ENCODE measurements at places on chromosomes 2 and 18. TPM values are rescaled to one million over a fixed set of nuclear protein-coding genes. Genes with fewer than 3 reads are reported as not detected.

DNA sequence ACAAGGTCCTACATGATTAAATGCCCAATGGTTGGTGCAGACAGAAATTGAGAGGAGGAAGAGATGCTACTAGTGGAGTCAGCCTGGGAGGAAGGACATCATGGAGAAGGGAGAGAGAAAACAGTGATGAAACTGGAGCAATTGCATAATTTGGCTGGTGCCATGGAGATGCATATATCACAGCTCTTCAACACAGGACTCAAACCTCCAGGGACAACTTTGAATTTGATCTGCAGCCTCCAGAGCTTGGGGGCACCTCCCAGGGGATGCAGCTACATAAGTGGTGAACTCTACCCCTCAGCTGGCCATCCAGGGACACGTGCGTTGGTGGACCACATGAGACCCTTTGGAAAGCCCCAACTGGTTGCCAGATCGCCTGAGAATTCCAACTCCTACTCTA is 80.4 kb downstream of the CTAGE1 start:
- DNase-seq = no peak

GRCh38 chr2:10053351-10053750 is 10.0 kb downstream of the KLF11 start:
- DNase-seq = no peak

- no peak for DNase-seq
Observed at GRCh38 chr18:13278062-13278630, 59.6 kb downstream of the LDLRAD4 start.

DNA sequence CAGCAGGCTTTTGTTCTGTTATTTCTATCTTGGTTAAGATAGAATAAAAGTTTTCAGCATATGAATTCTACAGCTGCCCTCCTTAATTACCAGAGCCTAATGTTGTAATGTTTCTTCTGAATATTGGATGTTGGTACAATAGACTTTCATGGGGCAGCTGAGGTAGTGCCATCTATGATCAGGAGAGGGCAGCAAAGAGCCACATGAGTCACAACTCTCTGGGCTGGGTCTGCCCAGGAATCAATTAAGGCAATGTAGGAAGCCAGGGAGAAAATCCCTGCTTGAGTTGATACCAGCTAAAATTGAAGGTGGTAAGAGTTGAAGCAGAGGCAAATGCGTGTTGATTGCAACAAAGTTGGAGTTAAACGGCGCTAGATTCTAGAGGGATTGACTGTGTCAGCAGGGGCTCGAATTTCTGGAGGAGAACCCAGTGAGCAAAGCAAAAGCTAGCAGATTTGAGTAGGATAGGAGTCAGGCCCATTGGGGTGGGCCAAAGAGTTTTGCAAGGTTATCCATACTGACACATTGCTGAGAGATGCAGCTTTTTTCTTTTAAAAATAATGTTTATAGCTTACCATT is 10.6 kb upstream of the MC5R start:
- DNase-seq = peak; percentile 55

DNA sequence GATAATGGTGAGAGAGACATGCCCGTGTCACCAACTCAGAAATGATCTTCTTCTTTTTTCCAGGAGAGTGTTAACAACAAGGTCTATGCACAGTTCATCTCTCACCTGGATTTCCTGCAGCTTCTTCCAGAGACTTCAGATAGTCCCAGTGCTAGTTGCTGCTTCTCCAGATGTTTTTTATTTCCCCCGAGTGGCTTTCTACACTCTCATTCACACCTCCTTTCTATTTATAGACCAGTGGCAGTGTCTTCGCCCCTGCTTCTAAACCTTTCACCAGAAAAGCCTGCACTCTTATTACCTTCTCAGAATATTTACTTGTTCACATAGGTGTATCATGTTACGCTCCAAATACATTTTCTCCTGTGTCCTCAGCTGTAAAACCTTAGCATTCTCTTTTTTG is 558.8 kb upstream of the CHAC2 start:
- DNase-seq = no peak

DNA sequence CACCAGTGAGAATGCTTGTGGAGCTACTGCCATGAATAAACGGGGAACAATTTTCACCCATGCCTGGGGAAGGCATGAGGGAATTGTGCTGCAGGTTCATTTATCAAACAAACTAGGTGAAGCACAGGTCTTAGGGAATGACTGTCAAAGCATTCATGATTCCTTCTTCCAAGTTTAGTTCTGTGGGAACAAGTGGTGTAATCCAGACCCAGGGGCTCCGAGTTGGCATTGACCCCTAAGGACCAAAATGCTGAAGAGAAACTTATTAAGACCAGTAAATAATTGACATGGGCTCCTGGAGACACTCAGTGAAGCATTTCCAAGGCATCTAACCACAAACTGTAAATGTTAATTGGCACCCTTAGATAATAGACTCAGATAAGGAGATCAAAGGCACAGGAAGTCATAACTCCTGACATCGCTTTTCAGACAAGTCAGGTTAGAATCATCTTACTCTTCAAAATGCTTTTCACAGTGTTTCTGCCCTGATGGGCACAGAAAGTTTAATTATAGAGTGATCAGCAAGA is 96.9 kb downstream of the SPP2 start:
- DNase-seq = peak; percentile 96

DNA sequence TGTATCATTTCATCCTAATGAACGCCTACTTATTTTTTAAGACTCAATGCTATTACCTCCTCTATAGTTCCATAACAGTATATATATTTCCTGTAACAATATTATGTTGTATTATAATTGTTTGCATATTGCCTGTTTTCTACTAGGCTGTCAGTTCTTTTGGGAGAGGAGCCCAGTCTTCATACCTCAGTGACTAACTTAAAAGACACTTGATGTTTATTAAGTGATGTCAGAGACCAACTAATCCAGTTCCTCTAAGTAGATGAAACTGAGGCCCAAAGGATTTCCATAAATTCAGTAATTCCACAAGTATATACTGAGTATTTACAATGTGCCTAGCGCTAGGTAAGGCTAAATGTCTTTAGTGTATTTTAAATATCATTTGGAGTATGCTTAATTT is 48.9 kb upstream of the AAK1 start:
- DNase-seq = peak; percentile 62

DNA sequence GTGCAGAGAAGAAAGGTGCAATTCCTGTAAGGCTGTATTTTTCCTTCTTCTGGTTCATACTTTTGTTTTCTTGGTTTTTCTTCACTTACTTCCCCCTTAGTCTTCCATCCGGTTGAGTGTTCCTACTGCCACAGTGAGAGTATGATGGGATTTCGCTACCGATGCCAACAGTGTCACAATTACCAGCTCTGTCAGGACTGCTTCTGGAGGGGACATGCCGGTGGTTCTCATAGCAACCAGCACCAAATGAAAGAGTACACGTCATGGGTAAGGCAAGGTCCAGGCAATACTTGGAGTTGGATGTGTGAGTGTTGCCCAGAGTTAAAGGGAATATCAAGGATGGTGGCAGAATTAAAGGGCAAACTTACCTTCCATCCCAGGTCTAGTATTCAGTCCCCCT is 108.0 kb downstream of the DTNA start:
- DNase-seq = no peak

DNA sequence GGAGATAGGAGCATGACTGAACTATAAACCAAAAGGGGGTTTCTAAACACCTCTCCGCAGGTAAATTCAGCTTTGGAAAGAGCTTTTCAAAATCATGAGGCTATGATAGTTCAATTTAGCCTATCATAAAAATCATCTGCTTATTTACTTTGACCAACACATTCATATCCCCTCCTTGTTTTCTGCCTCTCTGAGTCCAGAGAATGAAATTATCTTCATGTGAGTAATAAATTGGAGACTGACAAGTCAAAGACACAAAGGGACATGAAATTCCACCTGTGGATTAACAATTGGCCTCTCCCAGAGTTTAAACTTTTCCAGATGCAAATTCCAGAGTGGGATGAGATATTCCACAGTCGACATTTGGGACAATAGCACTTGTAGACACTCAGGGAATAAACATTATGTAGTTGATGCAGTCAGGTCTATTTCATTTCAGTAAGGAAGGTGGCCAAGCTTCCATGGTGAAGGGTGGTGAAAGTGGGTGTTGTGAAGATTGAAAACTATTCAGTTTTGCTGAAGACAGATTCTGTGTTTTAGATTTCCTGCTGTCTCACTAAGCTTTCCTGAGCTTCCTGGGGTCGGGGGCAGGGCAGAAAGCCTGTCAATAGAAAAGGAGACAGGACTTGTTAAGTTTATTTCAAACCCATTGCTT is 84.7 kb downstream of the CDC42EP3 start:
- DNase-seq = peak; percentile 41

DNA sequence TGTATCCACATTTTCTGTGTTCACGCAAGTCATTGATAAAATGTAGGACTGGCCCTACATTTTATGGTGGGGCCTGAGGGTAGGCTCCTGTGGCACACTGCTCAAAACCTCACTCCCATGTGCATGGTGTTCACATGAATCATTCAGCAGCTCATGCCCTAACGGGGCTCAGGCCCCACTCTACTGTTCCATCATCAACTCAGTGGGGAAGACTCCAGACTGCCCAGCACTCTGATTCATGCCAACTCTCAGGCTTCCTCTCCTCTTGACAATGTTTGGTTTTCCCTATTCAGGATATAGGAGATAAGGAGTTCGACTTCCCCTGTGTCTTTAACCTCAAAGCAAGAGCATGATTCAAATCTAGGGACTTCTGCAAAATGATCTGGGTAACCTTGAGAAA is 92.0 kb upstream of the BOD1L2 start:
- peak; percentile 3 for DNase-seq

DNA sequence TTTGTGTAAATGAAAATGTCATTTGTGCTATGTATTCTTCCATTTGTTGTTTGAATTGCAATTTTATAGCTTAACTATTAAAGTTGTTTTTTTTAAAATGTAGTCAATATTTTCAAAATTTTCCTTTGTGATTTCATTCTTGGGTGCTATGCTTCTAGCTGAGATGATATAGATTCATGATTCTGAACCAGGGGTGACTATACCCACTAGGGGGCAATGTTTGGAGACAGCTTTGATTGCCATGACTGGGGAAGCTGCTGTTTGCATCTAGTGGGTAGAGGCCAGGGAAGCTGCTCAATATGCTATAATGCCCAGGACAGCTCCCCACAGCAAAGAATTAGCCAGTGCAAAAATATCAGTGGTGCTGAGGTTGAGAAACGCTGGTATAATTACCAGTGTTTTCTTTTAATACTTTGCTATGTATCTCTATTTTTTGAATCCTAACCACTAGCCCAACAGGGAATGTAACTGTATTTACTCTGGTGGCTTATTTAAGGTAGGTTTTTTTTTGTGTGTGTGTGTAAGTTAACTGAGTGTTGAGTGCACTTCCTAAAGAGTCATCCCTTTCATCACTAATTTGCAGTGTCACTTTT is 99.7 kb downstream of the MEP1B start:
- DNase-seq = peak; percentile 23

DNA sequence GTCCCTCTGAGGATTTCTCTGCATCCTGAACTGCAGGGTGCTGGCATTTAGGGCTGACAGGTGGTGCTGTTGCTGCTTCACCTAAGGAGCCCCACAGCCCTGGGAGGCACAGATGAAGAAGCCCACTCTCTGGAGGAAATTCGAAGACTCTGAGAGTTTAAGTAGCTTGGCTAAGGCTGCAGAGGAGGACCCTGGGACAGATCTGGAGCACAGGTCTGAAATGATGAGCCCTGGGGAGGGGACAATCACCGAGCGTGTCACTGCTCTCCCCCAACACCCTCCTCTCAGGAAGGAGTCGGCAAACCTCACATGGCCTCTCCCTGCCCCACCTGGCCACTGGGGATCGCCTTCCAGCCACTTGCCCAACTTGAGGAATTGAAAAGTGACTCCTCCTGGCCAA is 18.6 kb downstream of the CYP27C1 start:
- no peak for DNase-seq

GALNT14 gene
- 0.20 TPM for total RNA-seq

SPEG gene
- 13.9 TPM for total RNA-seq

G6PC2 gene
- not detected for total RNA-seq

RTKN gene
- 10.5 TPM for total RNA-seq

RAB3GAP1 gene
- 62.7 TPM for total RNA-seq

RAD51AP2 gene
- total RNA-seq = not detected

Data from M059J (cell line).